Stimulated activated CD4-positive, alpha-beta T cell treated with anti-CD3 and anti-CD28 coated beads, Interleukin-1b, Interleukin-23, amount 100 ng/mL, for 4 hours (primary cell): ENCODE measurements at places on chromosomes 5 and 9.

GRCh38 chr5:127299678-127300077, 9.1 kb downstream of the MEGF10 start:
- no peak for DNase-seq

- no peak for DNase-seq
These were observed 6.9 kb downstream of the CRB2 start for GRCh38 chr9:123362856-123363255.

- no peak for DNase-seq
These were observed 35.7 kb downstream of the SEMA4D start for GRCh38 chr9:89462199-89462598.

DNA sequence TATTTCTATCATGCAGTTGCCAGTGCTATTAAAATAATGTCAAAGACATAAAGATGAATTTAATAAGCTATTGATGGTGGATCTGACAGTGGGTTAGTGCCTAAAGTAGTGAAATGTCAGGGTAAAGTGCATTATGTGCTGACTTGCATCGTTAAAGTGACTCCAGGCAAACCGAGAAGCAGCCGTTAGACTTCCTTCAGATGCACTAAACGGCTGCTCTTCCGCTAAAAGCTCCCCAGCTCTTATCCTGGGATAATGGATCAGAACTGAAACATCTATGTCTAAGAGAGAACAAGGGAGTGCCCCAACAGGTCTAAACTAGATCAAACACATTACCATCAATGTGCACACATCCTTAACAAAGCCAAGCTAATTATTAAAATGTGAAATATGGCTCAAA, 468.2 kb downstream of the NTRK2 start:
- no peak for DNase-seq

DNA sequence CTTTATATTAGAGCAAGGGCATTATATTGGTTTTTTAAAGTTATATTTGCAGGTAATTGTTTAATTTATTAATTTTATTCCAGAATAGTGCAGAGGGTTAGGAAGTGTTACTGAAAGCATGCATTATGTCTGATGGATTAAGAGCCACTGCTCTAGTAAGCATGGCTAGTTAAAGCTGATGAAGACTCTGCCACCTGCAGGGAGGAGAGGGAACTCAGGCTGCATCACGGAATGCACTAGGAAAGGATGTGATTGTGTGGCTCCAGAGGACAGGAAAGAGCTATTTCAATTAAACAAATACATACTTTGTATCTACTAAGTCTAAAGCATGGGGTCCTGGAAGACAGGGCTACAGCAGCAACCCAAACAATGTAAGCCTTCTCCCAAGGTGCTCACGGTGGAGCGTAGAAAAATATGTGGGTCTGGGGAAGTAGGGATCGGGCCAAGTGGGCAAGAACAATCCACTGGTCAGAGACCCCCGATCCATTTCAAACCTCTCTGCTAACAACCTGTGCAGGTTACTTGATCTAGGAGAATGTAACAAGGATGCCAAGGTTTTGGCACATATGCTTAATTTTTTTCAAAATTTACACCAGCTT, 15.3 kb upstream of the GRXCR2 start:
- no peak for DNase-seq

DNA sequence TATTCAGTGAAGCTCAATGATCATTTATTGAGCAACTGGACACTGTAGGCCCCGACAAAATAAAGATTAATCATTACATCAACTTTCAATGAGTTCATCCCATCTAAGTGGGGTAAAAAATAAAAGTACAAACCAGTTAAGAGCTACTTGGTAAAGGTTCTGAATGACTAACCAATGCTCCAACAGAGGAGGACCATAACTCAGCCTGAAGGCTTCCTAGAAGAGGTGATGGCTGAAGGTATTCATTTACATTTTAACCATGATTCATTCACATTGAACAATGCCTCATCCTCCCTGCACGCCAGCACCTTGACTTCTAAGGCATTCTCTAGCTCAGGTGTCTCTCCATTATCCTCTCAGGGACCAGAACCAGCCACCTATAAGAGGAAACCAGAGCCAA, 201.4 kb downstream of the ZNF462 start:
- DNase-seq, result no peak

GRCh38 chr5:37888476-37888875, 48.6 kb upstream of the GDNF start:
- DNase-seq, result no peak

- no peak for DNase-seq
These were observed 145.7 kb downstream of the ARHGAP26 start for GRCh38 chr5:142915813-142916424.

DNA sequence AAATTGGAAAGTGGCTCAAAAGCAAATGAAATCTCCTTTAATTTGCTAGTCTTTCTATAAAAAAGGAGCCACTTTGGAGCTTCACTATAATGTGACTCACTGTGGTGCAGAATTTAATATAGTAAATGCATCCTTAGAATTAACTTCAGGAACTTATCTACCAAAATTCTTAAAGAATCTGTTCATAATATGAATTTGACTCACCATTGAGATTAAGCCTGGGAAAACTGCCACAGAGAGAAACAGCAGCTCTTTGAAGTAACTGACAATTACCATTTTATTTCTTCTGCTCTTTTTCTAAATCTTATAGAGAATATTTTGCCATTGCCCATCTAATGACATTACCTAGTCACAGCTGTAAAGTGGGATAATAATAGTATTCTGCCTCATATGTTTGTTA, 211.9 kb upstream of the CDH6 start:
- DNase-seq, result no peak

- no peak for DNase-seq
These were observed 337.6 kb downstream of the FGF10 start for GRCh38 chr5:44051591-44051990.

GRCh38 chr9:37036776-37037502, 2.9 kb upstream of the PAX5 start:
- DNase-seq, result no peak

DNA sequence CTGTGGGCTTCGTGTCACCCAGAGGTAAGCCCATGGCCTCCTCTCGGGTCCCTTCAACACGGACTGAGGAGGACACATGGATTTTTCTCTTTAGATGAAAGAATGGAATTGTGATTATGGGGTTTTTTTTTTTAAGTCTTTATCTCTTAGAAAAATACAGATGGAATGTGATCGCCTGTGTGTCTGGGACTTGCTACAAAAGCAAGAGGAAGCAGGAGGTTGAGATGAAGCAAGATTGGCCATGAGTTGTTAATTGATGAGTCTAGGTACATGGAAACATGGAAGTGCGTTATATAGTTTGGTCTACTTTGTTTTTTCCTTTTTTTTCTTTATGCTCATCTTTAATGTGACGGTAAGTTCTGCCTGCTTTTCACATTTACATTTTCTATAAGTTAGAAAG, 14.6 kb downstream of the USP20 start:
- no peak for DNase-seq

GRCh38 chr9:124779368-124780059, 2.6 kb downstream of the OLFML2A start:
- DNase-seq, result no peak

DNA sequence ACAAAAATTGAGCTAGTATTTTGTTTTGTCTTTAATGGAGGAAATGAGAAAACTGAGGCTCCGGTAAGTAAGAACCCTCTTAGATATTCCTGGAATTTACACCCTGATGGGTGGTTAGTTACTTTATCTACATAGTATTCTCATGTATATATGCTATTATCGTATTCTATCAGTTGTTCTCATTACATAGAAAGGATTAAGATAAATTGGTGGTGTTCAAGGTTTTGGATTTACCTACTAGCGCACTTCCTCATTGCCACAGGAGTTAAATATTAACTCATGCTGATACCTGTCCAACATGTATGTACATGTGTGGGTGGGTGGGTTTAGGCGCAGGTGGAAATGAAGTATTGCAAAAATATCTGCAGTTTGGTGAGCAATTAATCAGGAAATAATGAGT, 61.1 kb upstream of the IFNE start:
- DNase-seq, result no peak

DNA sequence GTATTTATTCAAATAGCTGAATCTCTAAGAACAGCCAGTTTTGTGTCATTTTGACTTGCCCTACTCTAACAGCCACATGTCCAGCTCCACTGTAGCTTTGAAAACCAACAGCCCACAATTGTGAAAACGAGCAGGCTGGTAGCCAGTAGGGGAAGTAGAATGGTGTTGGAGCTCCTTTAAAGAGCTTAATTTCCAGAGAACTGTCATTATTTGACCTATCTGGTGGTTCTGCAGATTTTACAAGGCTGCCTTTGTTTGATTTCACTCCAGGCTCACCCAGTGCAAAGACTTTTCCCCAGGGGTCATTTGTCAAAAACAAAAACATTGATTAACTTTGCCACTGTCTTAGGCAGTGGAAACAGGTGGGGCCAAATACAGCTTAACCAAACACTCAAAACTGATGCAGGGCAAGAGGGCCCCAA, 3.2 kb upstream of the PJA2 start:
- no peak for DNase-seq

- DNase-seq, result no peak
These were observed 40.1 kb downstream of the CCNJL start for GRCh38 chr5:160272264-160272663.

- DNase-seq, result no peak
These were observed 104.0 kb downstream of the EBF1 start for GRCh38 chr5:158995694-158996173.

GRCh38 chr9:138082918-138083636, 205.5 kb downstream of the CACNA1B start:
- DNase-seq, result no peak

DNA sequence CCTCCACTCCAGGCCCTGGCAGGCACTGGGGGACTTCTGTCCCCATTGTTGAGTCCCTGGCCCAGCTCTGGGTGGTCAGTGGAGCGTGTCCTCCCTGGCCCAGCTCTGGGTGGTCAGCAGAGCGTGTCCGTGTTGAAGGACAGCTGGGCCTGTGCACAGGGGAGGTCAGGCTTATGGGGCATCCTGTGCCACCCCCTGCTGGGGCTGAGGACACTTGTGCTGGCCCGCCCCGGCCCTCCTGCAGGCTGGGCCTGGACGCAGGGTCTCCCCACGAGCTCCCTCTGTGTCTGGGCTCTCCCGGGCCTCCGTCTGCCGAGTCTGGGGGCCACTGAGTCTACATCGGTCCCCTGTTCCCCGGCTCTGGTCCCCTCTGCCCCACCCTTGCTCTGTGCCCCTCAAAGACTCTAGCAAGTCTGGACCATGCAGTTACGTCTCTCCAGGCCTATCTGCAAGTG, 11.5 kb upstream of the CLIC3 start:
- no peak for DNase-seq

DNA sequence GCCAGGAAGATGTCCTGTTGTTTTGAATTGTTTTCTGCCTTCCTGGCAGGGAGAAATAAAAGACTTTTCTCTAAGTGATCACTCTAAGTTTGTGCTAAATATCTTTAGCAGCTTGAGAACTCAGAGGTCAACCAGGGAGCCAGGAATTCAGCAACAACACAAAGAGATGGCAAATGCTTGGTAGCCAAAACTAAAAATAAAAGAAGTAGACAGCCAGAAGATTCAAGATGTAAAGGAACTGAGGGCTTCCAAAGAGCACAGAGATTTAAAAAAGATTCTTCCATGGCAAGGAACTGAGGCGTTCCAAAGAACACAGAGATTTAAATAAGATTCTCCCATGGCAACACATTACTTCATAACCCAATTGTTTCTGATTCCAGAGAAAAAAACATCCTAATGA, 9.6 kb downstream of the DNAH5 start:
- no peak for DNase-seq

DNA sequence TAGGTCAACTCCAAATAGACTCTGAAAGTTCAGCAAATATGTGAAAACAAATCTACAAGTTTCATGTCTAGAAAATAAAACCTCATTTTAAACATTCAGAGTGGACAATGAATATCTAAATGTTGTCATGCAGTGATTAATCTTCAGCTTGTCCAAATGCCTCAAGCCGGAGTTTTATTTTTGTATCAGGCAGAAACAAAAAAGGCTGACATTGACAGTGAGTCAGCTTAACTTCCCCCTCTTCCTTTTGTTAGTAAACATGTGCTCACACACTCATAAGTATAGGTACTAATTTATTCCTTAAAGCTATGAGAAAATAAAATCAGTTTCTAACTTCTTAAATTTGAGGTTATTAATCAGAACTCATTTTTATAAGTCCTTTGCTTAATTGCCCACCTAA, 467.9 kb upstream of the DAB2 start:
- no peak for DNase-seq

DNA sequence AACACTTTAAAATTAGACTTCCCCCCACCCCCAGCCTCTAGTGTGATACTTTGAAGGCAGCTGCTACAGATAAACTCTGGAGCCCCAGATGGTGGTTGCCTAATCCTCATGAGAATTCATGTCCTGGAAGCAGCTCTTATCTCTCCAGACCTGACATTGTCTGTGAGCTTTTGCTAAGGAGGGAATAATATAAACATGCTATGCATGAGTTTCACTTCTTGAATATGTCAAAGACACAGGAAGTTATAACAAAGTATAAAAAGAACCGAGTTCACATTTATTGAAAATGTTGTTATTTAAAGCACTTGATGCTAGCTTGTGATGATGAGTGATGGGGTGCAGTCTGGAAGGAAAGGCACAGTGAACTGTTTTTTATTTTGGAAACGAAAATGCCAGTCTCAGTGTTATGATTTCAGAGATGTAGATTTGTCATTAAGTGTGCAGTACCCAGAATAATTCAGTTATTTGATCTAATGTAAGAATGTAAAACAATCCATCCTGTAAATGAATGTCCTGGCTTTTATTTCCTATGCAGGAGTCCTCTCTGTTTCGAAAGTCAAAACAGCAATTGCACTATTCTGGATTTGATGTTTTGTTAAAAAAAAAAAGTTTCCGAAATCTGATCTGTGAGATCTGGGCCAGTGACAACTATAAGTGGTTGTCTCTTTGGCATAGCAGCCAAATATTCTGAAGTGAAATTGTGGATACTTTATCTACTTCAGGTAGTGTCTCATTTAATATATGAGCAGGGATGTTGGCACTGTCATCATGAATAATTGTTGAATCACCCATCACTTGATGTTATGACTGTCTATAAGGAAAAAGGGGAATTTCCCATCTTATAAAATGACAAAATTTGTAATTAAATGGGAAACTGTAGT, 77.0 kb downstream of the ZCCHC7 start:
- no peak for DNase-seq

GRCh38 chr9:21367957-21368356, at the start of gene IFNA13:
Gene IFNA13, minus strand, starts transcription at chr9:21368057. Its CDS starts 47 bp downstream, at chr9:21368010.
- DNase-seq, result no peak

DNA sequence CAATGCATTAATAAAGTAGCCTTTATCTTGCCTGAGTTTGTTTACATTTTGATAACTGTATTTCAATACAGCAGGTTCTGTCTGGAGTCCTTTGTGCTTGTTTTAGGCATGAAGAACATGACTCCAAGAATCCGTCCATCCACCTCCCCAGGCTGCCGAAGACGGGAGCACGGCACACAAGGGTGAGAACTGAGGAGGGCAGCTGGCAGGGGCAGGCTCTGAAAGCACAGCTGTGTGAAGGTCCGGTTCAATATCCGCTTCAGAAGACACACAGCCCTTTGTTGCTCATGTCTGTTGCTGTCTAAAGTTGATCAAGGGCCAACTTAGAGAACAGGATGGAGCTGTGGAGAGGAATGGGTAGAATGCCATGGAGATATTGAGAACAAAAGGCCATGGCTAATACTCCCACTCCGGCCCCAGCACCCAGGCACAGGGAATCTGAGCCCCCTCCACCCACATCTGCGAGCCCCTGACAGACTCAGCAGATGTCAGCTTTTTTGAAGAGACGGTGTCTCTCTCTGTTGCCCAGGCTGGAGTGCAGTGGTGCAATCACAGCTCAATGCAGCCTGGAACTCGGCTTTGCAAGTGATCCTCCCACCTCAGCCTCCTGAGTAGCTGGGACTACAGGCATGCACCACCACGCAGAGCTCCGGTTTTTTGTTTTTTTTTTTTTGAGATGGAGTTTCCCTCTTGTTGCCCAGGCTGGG, 58.5 kb upstream of the GNE start:
- DNase-seq, result no peak
